ENCODE measurements at places on chromosomes 16 and 17.

DNA sequence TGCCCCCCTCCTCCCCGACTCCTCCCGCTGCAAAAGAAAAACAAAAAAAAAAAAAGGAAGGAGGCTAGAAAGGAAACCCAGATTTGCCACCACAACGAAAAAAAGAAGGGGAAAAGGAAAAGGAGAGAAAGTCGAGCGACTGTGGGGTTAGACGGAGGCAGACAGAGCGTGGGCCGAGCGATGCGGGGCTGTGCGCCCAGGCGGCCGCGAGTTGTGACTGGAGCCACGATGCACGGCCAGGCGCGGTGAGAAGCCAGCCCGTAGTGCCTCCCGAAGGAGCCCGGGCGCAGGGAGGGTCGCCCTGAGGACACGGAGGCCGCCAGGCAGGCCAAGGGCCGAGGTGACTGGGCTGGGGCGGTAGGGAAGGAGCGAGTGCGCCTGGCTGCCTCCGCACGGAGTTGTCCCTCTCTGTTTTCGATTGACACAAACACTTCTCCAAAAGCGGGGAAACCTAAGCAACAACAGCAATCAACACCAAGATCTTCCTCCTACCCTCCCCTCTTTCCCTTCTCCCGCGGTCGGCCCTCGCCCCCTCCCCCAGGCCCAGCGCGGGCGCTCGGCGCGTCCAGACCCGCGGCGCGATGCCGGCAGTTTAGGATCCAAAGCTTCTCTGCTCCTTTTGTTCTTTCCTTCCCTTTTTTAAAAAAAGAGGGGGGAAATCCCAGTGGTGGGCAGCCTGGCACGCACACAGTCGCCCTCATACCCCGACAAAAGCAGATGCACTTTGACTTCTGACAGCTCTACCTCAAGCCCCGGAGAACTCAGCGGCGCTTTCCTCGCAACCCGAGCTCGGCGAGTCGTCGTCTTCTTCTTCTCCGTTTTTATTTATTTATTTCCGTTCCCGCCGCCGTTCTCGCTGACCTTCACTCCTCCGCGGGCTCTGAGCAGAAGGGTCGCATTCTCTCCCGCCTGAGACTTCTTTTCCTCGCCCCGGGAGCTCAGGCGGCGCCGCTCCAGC, at the start of gene LHX1:
TSS of gene LHX1 (plus strand) at position 475 of the 958 bp plus-strand sequence. CDS start 723 bp downstream, outside the sequence.
- no peak for ATAC-seq

- no peak for ATAC-seq
Observed at GRCh38 chr16:6297666-6298410, 1034.8 kb upstream of the RBFOX1 start.

- no peak for ATAC-seq
Observed at GRCh38 chr17:34314279-34314678, 5.0 kb upstream of the CCL8 start.

- no peak for ATAC-seq
Observed at GRCh38 chr17:76164331-76164730, 23.3 kb upstream of the FOXJ1 start.

DNA sequence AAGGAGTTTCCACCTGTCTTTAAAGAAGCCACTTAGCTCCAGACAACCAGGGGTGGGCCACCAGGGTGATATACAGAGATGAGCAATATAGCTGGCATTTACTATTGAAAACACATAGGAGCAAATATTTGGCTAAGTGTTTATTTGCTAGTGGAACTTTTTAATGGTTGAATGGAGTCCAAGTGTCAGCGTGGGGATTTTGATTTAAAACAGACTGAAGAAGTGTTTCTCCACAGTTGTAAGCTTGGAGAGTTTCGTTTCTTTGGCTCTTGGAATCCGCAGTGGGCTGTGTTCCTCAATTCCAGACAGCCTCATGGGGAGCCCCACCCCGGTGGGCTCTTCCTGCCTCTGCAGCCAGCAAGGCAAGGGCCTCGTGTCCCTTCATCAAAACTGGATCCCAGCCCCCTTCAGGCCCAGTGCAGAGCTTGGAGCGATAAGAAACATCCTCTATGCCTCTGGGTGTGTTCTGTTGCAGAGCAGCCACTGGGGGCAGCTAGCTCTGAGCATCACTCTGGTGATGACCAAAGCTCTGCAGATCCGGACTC, 36.1 kb downstream of the NOG start:
- no peak for ATAC-seq

DNA sequence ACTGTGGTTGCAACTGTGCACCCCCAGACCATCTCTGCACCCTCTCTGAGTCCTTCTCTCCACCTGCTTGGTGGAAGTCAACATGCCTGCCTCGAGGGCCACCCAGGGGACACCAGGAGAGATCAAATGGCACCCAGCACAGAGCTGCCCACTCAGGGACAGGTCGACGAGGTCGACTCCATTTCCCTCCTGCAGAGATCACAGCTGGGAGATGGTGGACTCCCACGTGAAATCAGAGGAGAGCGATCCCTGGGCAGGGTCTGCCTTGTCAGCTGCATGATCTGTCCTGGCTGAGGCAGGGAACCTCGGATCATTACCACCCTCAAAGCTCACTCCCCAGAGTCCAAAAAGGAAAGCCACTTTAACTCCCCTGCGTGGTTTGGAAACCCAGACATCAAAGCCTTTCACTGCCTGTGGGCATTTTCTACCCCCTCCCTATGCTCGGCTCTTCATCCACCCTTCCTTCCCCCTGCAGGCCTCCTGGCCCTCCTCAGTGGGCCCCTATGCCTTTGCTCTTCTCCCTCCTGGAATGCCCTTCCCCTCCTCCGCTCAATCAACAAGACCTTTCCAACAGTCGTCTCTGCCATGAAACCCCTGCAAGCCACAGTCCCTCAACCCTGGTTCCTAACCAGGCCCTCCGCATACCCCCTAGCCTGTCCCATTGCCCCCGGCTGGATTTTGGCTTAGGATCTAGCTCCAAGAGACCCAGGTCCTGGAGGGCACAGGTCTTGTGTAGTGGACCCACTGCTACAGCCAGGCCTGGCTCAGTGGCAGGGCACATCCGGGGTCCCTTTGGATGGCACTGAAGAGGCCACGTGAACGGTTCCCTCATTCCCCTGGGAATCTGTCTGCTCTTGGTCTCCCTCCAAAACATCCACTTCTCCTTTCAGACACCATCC, 103.8 kb upstream of the RPL38 start:
- ATAC-seq = no peak

DNA sequence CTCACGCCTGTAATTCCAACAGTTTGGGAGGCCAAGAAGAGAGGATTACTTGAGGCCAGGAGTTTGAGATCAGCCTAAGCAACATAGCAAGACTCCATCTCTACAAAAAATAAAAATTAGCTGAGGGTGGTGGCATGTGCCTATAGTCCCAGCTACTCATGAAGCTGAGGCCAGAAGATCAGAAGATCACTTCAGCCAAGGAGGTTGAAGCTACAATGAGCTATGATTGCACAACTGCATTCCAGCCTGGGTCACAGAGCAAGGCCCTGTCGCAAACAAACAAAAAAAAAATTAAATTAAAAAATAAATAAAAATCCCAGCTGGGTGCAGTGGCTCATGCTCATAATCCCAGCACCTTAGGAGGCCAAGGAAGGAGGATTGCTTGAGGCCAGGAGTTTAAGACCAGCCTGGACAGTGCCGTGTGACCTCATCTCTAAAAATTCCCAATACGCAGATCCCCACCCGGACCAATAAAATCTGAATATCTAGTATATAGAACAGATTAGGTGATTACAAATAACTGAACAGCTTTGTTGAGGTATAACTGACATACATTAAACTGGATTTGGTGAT, 18.2 kb upstream of the ATF7IP2 start:
- ATAC-seq = no peak

GRCh38 chr17:61127960-61128359, 271.7 kb upstream of the TBX2 start:
- no peak for ATAC-seq

- no peak for ATAC-seq
Observed at GRCh38 chr17:55487695-55488432, 23.4 kb downstream of the SMIM36 start.

DNA sequence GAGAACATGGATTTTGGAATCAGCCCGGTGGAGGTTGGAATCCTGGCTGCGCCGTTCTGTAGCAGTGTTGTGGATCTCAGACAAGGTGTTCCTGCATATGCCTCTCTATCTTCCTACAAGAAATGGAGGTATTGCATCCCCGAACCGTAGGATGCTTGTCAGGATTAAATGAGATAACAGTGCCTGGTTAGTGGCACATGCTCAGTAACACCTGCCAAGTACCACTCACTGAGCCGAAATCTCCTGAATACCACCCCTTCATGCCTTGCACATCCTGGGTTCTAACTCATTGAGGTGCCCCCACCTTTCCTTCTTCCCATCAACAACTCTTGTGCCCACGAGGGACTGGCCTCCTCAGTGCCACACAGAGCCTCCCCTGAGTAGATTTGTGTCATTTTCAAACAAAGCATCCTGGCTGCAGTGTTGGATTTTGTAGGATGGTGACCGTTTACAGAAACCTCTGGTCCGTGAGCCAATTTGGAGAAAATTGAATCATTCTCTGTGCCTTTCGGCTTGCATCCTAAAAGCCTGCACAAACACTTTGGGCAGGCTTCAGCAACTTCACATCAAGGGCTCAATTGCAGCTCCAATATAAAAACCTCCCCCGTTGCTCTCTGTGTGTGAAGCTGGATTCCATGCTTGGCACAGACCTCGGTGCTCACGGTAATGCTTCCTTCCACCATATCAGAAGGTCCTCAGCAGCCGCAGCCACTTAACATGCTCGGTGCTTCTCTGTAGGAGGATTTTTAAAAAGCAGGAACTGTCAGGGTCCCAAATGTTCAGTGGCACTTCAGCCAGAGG, 84.2 kb downstream of the WWOX start:
- ATAC-seq = no peak

DNA sequence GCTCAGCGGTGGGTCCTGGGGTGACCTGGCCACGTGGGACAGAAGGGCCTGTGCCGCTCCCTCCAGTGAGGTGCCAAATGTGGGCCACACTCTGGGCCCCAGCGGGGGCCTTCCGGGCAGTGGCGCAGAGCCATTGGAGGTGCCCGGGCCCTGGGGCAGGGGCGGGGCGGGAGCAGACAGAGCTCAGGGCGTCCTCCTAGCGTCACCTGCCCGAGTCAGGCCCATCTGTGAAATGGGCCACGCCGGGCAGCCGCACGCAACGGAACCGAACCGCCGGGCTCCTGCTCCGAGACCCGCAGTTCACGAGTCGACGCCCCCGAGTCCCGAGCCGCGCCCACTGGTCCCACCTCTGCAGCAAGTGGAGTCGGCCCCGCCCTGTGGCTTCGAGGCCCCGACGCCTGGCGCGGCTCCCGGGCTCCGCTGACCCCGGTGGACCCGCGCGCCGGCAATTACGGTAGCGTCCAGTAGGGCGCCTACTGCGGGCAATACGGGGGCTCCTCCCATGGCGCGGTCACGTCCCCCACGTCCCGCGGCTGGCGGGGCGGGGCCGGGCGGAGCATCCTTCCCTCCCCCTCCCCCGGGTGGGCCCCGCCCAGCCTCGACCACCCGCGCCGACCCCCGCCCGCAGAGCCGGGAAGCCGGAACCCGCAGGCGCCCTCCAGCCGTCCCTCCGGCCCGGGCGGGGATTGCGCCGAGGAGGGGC, 1.9 kb downstream of the SLC16A3 start:
- peak; percentile 65 for ATAC-seq

GRCh38 chr16:14452066-14452465, 178.0 kb downstream of the PARN start:
- ATAC-seq = no peak

DNA sequence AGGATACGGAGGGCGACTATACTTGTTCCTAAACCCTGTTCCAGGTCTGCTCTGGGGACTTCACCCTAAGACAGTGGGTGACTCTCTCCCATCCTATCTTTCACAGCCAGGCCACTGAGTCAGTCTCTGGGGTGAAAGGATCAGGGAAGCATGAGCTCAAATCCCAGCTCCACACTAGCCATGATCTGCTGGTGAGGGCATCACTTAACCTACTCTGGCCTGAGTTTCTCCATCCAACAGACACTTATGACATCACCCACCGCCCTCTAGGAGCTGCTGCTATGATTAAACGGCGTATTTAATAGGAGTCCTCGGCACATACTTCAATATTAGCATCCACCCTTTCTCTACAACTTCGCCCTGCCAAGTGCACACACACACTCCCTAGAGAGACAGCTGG, 10.1 kb downstream of the GAST start:
- ATAC-seq = no peak

- ATAC-seq = no peak
Observed at GRCh38 chr17:67700037-67700724, 17.6 kb upstream of the NOL11 start.

DNA sequence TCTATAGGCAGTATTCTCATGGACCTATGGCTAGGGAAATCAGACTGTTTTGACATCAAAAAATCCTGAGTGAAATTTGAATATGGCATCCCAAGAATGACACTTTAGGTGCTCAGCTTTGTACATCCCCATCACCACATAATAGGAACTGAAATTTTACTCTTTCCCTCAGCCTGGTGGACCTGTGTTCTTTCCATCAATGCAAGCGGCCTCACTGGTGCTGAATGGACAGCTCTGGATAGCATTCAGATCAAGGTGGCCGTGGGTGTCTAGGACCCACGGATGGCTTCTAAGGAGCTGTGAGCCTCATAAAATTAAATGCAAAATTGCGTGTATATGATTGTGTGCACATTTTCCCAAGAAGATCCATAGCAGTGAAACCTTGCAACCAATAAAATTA, 152.6 kb downstream of the MAP2K6 start:
- ATAC-seq = peak; percentile 16

DNA sequence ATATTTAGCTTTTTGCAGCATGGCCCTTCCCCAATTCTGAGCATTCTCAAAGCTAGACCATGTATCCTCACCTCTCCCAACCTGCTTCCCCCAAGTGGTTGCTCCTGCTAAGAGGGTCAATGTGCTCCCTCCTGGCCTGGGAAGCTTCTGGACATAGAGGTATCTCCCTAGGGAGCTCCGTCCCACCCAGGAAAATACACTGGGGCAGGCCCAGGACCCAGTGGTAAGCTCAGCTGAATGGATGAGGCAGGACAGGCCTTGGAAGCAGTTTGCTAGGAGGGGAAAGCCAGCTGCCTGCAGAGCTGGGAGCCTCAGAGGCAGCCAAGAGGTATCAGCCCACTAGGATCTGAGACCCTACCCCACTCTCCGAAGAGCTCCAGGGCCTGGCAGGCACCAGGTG, 1721.6 kb downstream of the TP53TG3F start:
- no peak for ATAC-seq

GRCh38 chr16:23709536-23709935, 3.5 kb downstream of the ERN2 start:
- ATAC-seq = no peak

- no peak for ATAC-seq
Observed at GRCh38 chr17:12739500-12739899, 49.8 kb upstream of the ARHGAP44 start.

- ATAC-seq = no peak
Observed at GRCh38 chr16:13992322-13992721, 72.4 kb downstream of the ERCC4 start.
